ENCODE measurements at places on chromosomes 5 and 9.

- DNase-seq: no peak
These were observed 160.0 kb downstream of the C9orf152 start for GRCh38 chr9:110047955-110048402.

DNA sequence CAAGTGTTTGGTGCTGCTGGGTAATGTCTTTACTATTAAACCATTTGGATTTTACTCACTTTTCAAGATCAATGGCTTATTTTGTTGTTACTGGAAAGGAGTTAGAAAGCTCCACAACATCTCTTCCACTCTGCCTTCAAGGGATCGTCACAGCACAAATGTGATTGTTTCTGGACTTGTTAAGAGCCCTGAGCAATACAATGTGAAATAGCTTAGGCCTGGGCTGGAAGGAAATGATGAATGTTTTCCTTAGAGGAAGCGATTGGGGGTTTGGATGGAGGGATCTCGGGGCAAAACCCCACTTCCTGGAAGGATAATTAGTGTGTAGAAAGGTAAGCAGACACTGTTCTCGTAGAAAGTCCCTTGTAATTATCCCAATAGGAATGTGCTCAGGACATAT is 59.3 kb upstream of the MYO10 start:
- no peak for DNase-seq

DNA sequence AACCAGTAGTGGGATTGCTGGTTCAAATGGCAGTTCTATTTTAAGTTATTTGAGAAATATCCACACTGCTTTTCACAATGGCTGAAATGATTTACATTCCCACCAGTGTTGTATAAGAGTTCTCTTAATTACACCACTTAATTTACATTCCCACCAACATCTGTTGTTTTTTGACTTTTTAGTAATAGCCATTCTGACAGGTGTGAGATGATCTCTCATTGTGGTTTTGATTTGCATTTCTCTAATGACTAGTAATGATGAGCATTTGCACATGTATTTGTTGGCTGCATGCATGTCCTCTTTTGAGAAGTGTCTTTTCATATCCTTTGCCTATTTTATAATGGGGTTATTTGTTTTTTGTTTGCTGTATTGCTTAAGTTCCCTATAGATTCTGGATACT is 688.3 kb downstream of the PRR16 start:
- no peak for DNase-seq

DNA sequence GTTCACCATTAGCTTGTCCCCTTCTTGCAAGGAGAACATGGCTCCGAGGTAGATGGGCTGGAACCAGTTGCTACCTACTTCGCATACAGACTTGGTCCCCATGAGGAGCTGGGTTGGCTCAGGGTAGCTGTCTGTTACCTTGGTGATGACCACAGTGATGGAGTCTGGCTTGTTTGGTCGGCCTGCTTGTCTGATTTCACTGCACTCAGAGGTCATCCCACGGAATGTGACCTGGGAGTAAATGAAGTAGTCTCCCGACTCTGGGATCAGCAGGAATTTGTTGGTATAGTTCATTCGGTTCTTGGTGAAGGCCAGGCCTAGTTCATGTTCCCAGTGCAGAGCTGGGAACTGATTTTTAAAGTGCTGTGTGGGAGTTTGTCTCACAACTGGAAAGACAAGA is 15.3 kb downstream of the TNFSF15 start:
- no peak for DNase-seq

DNA sequence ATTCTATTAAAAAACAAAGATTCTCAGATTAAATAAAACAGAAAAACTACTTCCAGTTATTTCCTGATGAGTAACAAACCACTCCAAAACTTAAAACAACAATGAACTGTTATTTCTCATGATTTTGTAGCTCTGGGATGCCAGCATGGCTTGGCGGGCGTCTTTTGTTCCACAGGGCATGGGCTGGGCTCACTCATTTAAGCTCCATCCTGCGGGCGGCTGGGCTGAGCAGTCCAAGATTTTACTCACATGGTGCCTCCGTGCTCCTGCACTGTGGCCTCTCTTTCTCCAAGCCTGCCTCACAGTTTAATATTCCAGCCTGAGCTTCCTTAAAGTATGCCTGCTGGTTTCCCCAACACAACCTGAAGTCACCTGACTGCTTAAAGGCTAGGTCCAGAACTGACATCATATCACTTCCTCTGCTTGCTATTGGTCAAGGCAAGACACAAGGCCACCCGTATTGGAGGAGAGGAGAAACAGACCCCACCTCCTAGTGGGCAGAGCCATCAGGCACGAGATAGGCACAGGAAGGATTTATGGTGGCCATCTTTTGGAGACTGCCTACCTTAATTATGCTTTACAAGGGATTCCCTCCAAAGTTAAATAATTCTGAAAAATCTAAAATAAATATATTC is 41.6 kb upstream of the ZBTB43 start:
- DNase-seq: no peak

DNA sequence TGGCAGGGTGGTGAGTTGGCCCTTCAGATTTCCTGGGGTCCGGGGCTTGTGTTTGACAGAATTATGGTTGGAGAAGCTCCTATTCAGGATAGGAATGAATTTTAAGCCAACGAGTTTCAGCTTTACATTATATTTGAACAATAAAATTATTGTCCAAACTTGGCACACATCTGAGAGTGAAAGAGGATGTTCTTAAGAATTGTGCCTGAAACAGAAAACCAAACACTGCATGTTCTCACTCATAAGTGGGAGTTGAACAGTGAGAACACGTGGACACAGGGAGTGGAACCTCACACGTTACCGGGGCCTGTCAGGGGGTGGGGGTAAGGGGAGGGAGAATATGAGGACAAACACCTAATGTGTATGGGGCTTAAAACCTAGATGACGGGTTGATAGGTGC is 111.8 kb upstream of the ACTBL2 start:
- no peak for DNase-seq

DNA sequence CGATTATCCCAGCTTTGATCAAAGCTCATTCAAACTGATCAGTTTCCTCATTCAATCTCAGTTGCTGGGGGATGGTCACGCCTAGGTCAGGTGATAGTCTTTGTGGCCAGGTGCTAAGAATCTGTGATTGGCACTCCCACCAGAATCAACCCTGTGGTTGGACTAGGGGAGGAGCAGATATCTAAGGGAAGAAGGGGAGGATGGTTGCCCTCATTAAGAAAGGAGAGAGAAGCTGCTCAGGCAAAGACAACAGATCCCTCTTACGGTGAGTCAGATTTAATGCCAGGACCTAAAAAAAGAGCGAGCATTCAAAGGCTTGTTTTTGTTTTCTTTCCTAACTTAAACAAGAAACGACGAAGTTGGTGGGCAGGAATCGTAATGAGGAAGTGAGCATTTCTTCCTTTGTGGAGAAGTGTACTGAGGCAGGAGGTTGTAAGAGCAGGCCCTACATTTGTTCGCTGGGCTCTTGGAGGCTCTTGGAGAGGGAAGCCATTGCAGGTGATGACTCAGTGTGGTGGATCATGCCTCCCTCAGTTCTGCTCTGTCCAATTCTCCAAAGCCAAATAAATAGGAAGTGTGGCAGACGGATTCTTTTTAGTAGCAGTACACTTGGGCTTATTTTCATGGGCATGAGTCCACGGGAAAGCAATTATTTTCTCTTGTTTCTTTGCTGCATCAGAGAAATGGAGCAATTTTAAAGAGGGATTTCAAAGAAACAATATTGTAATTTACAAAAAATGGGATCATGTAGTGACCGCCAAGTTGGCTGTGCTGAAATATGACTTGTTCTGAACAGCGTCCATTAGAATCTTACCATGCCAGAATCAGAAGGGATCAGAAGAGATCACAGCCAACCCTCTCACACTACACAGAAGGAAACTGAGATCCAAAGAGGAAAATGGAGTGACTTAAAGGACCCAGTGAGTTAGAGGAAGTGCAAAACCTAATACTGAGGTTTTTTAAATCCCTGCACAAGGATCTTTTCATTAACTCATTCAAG is 18.7 kb upstream of the TGFBR1 start:
- no peak for DNase-seq

- no peak for DNase-seq
These were observed 104.7 kb upstream of the PHYKPL start for GRCh38 chr5:178337334-178337741.

DNA sequence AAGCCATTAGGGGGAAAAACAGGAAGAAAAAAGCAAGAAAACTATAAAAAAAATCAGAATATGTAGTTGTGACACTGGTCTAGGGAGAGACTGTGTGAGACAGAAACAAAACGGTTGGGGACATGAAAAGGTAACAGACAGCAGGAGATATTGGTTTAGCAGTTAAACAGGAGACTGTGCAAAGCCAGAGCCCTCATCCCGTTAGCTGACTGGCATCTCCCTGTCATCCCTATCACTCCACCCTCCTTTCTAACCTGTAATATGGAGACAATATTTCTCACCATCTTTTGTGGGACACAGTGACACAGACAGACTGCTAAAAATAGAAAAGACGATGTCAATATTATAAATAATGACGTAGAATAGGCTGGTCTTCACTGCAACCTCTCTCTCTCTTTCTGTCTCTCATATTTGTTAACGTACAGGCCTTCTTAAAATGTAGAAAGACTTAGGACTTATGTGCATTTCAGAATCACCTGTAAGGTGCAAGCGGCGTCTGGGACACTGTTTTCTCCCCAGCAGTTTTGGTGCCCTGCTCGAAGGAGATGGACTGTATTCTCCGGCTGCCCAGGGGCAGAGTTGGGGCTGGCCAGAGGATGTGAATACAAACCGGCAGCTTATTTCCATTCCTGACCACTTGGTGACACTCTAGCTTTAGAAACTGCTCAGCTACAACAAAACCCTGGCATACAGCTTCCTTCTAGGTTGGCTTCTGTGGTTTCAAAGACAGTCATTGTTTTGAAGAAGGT is 190.6 kb downstream of the MAT2B start:
- DNase-seq: no peak

GRCh38 chr5:13249854-13250253 is 694.6 kb downstream of the DNAH5 start:
- DNase-seq: no peak

GRCh38 chr5:10319202-10319851 is 11.6 kb upstream of the CMBL start:
- no peak for DNase-seq

GRCh38 chr5:112694853-112695709 is 42.6 kb upstream of the APC start:
- no peak for DNase-seq

All from NCI-H187 (cell line).